ENCODE measurements at places on chromosomes 7 and 10.

DNA sequence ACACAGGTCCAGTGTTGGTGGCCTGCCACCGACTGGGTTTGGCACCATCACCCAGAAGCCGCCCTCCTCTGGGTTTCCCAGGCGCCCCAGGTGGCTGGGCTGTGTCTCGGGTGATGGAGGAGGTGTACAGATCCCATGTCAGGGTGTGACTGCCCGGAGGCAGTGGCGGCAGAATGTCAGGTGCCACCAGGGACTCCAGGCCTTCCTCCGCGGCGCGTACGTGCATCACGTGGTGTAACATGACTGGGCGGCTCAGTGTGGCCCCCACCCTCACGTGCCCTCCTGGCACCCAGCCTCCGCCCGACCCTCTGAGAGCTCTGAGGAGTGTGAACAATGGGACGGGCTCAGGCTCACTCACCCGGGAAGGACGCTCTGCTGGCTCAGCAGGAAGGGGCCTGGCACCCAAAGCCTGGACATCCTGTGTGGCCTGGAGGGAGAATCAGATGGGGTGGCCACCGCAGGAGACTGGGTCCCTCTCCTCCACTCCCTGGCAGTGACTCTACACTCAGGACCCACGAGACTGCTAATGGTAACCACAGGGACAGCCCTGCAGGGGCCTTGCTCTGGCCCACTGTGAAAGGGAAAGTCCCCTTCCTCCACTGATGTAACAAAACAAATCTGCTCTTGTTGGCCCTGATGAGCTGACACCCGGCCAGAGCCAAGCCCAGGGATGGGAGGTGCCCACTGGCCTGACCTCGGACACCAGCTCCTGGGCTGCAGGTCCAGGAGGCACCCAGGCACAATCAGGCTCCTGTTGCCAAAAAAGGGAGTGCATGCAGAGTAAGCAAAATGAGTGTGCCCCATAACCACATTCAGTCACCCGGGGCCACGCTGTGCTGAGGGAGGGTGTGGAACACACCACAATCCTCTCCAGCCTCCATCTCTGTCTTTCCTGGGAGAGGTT is 164.8 kb downstream of the PRKAG2 start:
- DNase-seq: no peak

- no peak for DNase-seq
These were observed 82.7 kb downstream of the PAX2 start for GRCh38 chr10:100827819-100828737.

- no peak for DNase-seq
These were observed 50.2 kb downstream of the CDK1 start for GRCh38 chr10:60828489-60828852.

DNA sequence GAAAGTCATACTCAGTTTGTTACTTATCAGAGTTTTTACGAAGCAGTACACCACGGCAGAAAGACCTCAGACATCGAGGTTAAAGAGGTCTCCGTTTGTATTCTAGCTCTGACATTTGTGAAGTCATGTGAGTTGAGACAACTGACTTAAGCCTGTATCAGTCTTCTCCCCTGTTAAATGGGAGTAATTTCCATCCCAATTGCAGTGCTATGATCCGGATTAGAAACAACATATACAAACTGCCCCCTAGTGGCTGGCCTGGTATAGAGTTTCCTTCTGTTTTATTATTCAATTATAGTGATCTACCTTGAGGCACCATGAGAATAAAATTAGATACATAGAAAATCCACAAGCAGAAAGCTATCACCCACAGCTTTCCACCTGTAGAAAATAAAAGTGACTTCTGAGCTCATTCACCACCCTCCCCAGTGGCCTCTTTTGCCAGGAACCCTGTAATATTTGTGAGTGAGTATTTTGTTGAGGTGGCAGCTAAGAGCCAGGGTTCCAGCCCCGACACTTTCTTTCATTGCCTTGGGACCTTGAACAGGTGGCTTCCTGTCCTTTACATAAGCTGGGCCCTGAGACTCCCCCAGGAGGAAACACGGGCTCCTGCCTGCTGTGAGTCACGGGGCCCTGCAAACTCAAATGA is 607.2 kb upstream of the MGMT start:
- no peak for DNase-seq

DNA sequence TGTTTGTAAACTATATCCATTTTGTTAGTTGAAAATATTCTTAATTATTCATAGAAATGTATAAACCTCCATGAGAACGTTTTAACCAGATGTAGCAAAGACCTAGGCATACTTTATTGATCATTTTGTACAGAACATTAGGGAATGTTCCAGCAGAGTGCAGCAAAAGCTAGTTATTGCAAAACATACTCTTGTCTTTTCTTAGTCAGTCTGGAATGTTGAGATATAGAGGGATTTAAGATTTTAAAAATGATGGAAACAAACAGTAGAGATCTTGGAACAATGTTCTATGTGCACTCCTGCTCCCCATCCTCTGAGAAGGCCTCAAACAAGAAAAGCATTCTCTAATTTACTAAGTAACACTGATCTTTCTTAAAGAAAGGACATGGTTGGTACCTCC is 292.1 kb downstream of the BBS9 start:
- DNase-seq: no peak

- no peak for DNase-seq
These were observed 33.5 kb downstream of the PROSER2 start for GRCh38 chr10:11856678-11857077.

GRCh38 chr10:22252801-22253579 is 35.2 kb upstream of the EBLN1 start:
- peak; percentile 32 for DNase-seq

GRCh38 chr10:24756283-24756682 is 32.6 kb upstream of the ARHGAP21 start:
- no peak for DNase-seq

DNA sequence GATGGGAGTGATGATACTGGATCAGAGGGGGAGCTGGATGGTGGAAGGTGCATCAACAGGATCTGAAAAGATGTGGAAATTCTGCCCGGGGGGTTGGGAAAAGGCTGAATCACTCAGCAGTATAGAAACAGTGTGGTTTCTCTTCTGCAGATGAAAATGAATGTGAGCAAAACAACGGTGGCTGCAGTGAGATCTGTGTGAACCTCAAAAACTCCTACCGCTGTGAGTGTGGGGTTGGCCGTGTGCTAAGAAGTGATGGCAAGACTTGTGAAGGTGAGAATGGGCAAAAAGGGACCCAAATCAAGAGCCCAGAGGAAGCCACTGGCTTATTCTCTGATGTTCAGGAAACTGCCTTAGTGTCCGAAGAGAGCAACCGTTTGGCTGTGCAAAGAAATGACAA is 12.9 kb downstream of the OIT3 start:
- DNase-seq: no peak

- no peak for DNase-seq
These were observed 81.1 kb upstream of the STEAP1B start for GRCh38 chr7:22581099-22581498.

DNA sequence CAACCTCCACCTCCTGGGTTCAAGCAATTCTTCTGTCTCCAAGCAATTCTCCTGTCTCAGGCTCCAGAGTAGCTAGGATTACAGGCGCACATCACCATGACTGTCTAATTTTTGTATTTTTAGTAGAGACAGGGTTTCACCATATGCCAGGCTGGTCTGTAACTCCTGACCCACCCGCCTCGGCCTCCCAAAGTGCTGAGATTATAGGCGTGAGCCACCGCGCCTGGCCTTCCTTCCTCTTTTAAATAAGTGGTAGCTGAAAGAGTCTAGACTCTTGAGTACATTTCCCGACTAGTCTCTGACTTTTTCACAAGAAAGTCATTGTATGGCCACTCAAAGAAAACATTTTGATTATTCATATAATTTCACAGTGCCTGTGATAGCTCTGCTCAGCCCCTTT is 636.2 kb upstream of the ANKRD30A start:
- DNase-seq: no peak

DNA sequence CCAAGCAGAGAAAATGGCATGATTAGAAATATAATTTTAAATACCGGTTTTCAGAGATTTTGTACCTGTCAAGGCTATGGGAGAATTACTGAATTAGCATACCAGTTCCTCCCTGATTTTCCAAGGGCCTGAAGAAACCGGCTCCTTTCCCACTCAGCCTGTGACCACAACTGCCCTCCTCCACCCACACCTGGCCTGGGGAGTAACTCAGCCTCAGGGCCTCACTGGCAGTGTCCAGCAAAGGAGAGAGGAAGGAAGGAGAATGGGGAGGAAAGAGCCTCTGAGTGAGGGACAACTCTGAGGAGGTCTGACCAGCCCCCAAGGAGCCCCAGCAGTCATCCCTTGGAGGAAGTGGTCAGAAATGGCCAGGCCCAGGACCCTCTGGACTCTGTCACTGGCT is 98.0 kb upstream of the LYZL2 start:
- DNase-seq: no peak

- DNase-seq: no peak
These were observed 19.2 kb downstream of the TMEM273 start for GRCh38 chr10:49168831-49169500.

DNA sequence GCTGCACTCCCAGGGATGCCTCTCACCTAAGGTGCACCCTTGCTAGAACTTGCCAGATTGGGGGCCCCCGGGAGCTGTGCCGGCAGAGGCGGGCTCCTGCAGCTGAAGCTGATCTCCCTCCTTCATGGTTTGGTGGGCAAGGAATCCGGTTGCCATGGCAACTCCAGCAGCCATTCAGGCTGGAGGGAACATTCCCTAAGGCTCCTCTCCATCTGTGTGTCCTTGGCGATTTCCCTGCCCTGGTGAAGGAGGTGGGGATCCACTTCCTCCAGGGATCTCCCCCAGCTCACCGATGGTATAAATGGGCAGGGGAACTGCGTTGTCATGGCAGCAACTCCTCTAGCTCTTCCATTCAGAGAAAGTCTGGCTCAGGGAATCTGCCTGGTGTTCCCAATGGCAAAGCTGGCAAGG is 49.6 kb upstream of the GPR158 start:
- no peak for DNase-seq

DNA sequence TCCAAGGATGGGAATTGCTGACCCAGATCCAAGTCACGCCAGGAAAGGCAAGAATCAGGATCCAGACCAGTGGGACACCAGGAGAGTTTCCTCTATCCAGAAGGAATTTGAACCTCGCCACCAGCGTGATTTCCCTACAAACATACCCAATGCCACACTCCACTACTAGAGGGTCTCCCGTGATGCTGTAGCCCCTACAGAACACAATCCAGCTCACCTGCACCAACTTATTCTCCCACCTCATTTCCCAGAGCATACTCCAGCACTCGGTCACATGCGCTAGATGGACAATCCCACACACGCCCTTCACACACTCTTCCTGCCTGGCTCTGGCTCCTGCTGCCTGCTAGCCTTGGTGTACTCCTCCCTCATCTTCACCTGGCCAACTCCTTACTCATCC is 142.1 kb upstream of the PDE1C start:
- no peak for DNase-seq

DNA sequence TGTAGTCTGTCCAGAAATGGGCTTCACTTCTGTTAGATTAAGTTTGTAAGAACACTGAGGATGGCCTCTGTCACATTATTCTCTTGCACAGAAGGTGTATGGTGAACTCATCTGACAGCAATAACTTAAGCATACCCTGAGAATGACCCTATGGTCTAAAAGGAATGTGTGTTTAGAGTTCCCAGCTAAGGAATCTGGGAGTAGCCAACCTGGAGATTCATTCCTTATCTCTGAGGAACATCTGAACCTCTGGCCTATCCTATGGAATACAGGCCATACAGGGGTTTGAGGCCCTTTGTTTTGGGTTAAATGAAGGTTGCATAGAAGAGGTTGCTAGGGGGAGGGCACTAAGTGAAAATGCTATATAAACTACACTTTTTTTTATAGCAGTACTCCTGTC is 41.4 kb downstream of the LAMB4 start:
- no peak for DNase-seq

All from activated T-helper 1 cell treated with anti-CD3 and anti-CD28 coated beads, Interleukin-2, amount 50 U/mL, for 16 hours (primary cell).